ENCODE measurements at places on chromosomes 2 and 18.

DNA sequence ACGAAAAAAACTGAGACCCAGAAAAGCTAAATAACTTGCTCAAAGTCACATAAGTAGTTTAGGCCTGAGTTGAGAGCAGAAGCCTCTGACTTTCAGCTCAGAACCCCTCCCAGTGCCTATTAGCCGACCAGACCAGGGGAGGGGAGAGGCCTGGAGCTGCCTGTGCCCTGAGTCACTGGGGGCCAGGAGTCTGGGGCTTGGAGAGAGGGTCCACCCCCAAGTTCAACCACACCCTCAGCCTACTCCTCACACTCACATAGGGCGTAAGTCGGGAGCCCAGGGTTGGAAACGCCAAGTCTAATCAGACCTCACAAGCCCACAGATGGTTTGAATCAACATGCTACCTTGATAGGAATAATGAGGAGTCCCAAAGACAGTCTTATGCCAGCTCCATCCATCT is 12.6 kb upstream of the PKDCC start:
- no peak for DNase-seq

- no peak for DNase-seq
These were observed 35.2 kb downstream of the MTHFD2 start for GRCh38 chr2:74233648-74234047.

GRCh38 chr2:141699573-141699972 is 431.2 kb downstream of the LRP1B start:
- no peak for DNase-seq

DNA sequence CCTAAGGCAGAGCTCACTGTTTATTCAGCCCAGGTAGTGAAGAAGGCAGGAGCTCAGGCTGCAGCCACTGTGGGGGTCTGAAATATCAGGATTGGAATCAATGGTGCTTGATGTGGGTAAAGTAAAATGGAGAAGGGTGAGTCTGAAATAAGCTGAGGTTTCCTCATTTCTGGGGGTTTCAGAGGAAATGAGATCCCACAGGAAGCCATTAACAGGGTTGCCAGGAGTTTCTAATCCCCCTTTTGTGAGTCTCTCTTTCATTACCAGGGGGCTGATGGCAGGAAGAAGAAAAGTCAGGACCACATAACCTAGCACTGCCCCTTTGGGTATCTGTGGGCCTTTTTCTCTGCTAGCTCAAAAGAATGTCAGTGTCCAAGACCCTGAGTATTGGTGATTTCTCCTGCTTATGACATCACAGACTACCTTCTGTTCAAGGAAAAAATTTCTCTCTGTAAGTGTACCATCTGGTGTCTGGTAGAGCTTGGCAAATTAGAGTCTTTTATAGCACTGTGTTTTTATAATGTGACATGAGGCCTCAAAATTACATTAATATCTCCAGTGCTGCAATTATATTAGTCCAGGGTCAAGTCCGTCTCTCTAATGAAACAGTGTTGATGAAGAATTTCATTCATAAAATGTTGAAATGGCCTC is 56.0 kb downstream of the LBH start:
- DNase-seq, result no peak

- no peak for DNase-seq
These were observed 2.4 kb downstream of the CCBE1 start for GRCh38 chr18:59694824-59695223.

- DNase-seq, result no peak
These were observed 100.4 kb downstream of the CCDC141 start for GRCh38 chr2:178949584-178949983.

GRCh38 chr2:105653302-105653701 is 91.4 kb upstream of the NCK2 start:
- DNase-seq, result no peak

DNA sequence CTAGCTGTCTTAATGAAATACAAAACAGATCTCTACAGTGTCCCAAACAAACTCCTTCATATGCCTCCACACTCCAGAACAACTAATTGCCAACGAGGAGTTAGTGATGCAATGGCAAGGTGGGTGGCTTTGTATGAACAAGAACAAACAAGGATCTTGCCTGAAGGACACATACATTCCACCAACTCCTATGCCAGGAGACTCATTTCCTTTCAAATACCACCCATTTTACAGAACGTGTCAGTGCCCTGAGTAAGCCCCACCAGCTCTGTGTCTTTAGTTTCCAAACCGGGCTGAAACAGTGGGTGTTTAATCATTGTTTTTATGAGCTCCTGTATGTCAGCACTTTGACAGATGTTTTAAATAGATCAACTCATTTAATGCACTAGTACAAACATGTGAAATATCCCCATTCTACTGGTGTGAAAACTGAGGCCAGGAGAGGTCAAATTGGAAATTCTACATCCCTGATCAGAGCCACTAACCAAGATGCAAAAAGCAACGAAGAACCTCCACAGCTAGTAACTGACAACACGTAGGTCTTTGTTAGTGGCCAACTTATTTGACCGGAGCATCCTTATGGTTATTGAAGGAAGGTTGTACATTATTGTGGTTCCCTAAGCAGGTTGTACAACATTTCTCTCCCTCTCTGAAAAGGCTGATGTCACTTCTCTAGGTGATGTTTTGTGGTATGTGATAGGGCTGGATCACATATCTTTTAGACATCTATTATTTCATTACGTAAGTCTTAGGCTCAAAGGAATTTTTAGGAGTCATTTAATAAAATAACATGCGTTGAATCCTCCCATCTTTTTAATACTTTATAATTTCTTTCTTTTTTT is 534.9 kb upstream of the TNP1 start:
- no peak for DNase-seq

- DNase-seq, result no peak
These were observed 41.3 kb downstream of the PSD4 start for GRCh38 chr2:113215056-113215455.

DNA sequence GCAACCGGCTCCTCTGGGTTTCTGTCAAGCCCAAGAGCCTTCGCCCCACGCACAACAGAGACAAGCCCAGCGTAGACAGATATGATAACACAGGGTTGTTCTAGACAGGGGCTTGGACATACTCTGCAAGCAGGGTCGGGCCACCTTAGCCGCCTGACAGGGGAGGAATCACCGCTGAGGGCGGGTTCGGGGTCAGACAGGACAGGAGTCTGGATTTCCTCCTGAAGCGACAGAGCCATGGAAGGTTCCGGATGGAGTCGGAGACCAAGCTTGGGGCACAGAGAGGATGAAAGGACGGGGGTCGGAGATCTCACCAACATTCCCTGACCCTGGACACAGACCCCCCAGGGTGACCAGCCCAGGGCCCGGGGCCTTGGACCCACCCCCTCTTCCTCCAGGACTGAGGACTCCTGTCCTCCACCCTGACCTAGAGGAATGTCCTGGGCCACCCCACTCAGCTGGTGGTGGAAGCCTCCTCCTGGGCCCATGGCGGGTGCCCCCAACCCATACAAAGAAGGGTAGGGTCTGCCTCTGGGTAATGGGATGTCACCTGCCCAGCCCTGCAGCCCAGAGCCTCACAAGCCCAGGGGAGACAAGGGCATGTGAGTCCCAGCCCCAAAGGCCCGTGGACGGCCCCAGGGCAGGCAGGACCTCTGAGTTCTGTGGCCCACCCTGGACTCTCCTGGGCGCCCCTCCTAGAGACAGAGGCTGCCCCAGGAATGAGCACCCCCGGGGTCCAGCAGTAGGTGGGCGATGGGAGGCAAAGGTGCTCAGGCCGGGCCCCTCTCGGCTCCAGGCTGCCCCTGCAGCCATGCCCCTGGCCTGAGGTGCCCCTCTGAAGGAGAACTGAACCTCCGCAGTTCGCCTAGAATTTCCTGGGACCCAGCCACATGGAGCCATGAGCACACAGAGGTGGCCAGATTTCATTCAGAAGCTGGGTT is 44.1 kb upstream of the GPC1 start:
- no peak for DNase-seq

GRCh38 chr18:3611313-3612090 is 161.5 kb downstream of the TGIF1 start:
- DNase-seq, result no peak

- no peak for DNase-seq
These were observed 114.0 kb upstream of the RND3 start for GRCh38 chr2:150601280-150602038.

GRCh38 chr2:68900496-68901198 is 29.4 kb upstream of the BMP10 start:
- no peak for DNase-seq

GRCh38 chr18:36692921-36693332 is 135.9 kb downstream of the TPGS2 start:
- no peak for DNase-seq

DNA sequence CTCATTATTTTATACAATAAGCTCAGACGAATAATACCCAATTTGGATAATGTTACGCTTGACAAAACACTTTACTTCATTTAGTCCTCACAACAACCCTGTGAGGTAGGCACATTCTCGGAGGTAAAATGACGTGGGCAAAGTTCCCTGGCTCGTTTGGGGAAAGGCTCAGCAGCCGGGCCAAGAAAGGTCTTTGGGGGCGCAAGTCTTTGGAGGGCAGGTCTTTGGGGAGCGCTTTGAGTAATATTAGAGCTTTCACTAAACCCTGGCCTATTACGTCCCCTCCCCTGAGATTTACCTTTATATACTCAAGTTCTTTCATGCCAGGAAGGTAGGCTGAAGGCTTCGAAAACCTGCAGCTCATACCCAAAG is 427 bp downstream of the RBKS start:
- no peak for DNase-seq

DNA sequence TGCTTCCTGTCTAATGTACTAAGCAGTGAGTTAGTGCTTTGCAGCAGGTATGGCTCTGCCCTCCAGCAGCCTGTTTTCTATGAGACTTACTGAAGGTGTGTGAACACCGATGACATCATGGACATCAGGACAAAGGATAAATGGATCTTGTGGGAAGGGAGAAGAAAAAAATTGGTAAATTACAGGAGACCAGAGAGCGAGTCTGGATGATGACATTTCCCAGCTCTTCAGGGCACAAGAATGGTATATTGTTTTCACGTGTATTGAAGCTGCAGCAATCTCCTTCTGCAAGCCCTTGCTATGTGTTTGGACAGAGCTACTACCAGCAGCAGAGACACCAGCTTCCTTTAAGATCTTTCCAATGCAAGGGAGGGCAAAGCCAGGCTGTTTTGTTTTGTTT is 47.2 kb downstream of the DCC start:
- DNase-seq, result no peak

GRCh38 chr2:150095361-150096095 is 391.9 kb downstream of the RND3 start:
- DNase-seq, result no peak

- no peak for DNase-seq
These were observed 36.0 kb downstream of the CSRNP3 start for GRCh38 chr2:165505514-165505913.

GRCh38 chr2:201600906-201601305 is 42.4 kb downstream of the TMEM237 start:
- DNase-seq, result no peak

DNA sequence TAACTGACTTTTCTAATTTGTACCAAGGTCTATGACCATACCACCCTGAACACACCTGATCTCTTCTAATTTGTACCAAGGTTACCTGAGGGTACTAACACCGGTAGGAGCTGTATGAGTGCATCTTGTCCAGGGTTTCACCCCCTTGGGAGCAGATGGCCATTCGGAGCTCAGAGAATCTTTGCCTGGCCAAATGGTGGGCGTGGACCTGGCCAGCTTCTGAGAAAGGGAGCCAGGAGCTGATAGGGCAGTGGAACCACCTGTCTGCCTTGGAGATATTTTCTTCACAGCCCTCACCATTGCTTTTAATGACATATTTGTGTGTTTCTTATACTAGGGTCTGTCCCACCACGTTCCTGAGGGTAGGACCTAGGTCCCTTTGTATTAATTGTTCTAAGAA is 188.9 kb downstream of the LDLRAD4 start:
- no peak for DNase-seq

DNA sequence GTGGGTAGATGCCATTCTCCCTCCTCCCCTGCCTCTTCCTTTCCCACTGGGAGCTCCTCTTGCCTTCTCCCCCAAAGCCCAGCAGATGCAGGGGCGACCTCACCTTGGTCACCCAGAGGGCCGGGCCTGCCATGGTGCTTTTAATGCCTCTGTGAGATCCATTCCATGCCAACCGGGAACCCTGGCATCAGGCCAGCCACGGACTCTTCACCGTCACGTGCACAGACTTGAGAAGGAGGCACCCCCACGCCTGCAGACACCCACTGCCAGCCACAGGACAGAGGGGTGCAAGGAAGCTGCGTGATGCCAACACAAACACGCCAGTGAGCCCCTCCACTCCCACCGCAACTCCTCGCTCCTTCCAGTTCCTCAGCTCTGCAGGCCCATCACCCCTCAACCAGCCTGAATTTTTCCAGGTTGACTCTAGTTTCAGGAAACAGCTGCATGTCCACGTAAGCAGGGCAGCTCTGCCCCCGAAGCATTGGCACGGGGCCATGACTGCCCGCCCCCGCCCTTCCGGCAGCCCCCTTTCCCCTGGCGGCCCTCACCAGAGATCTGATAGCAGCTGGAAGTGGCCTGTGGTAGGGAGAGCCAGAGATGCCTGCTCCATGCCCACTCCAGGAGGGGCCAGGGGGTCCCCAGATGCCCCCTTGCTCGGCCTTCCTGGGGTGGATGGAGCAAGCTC is 50.8 kb downstream of the DNMT3A start:
- DNase-seq, result no peak

GRCh38 chr2:69138793-69139459 is 125.9 kb downstream of the ANTXR1 start:
- DNase-seq, result no peak

- DNase-seq, result no peak
These were observed 65.2 kb downstream of the VSNL1 start for GRCh38 chr2:17605696-17606095.

- DNase-seq, result no peak
These were observed 12.3 kb downstream of the MALL start for GRCh38 chr2:110103061-110103961.

DNA sequence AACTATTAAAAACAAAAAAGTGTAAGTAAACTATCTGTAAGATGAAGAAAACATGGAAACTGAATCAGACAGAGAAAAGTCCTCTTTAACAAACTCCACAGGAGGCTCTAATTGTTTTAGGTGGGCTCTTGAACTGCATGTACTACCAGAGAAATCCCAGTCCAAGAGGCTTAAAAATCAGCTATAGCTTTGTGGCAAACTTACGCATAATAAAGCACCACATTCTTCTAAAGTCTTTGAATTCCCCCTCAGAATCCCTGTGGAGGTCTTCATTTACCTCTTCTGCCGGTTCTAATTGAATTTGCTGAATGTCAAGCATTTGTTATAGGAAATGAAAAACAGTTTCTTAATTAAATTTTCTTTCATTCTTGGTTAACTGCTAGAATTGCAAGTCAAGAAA is 40.8 kb downstream of the CHN1 start:
- no peak for DNase-seq
